ENCODE measurements at places on chromosomes 2 and 18. TPM values are rescaled to one million over a fixed set of nuclear protein-coding genes. Genes with fewer than 3 reads are reported as not detected.

The AQP12B gene
- not detected for total RNA-seq

The SLC4A3 gene
- total RNA-seq: 5.5 TPM

The CYP20A1 gene
- 26.1 TPM for total RNA-seq

The SATB2 gene
- 1.2 TPM for total RNA-seq

The NRP2 gene
- total RNA-seq: 19.9 TPM

The SALL3 gene
- total RNA-seq: not detected

The SCG2 gene
- 0.09 TPM for total RNA-seq

The UPP2 gene
- not detected for total RNA-seq

The HOXD1 gene
- total RNA-seq: 0.71 TPM

The FAM161A gene
- 5.3 TPM for total RNA-seq

The ASB3 gene
- 20.2 TPM for total RNA-seq

The DPYSL5 gene
- 10.0 TPM for total RNA-seq

The SPC25 gene
- total RNA-seq: 5.3 TPM

The ERICH2 gene
- total RNA-seq: 0.35 TPM

The MTIF2 gene
- 22.0 TPM for total RNA-seq

The FEV gene
- total RNA-seq: not detected

The MEP1B gene
- total RNA-seq: 0.18 TPM

The SLC30A3 gene
- 0.18 TPM for total RNA-seq

The LHCGR gene
- total RNA-seq: 0.44 TPM

The EVA1A gene
- total RNA-seq: 6.9 TPM

The SCTR gene
- not detected for total RNA-seq

The HOXD13 gene
- total RNA-seq: 0.31 TPM

The PLA2R1 gene
- total RNA-seq: 3.8 TPM

The TDRD15 gene
- not detected for total RNA-seq

The SNED1 gene
- 2.8 TPM for total RNA-seq

The CD28 gene
- 3.9 TPM for total RNA-seq

The OXER1 gene
- total RNA-seq: 2.2 TPM

The M1AP gene
- 0.18 TPM for total RNA-seq

The RUFY4 gene
- total RNA-seq: 0.27 TPM

The PPP1R1C gene
- total RNA-seq: 0.40 TPM

The POTEC gene
- not detected for total RNA-seq

The IL1RL1 gene
- 0.31 TPM for total RNA-seq

The RTN4 gene
- total RNA-seq: 456 TPM

The GPR45 gene
- not detected for total RNA-seq

The KANSL1L gene
- total RNA-seq: 34.2 TPM

The CYTIP gene
- total RNA-seq: 0.84 TPM

The GRB14 gene
- total RNA-seq: 2.9 TPM

The C2orf78 gene
- total RNA-seq: not detected

The DCDC2C gene
- total RNA-seq: 0.18 TPM

The SEMA4C gene
- total RNA-seq: 26.3 TPM

The VSNL1 gene
- total RNA-seq: 2.3 TPM

The CNTNAP5 gene
- 0.13 TPM for total RNA-seq

The MTCL1 gene
- 20.9 TPM for total RNA-seq

The GATA6 gene
- 1.4 TPM for total RNA-seq

The CRYGD gene
- not detected for total RNA-seq

The SPDYA gene
- total RNA-seq: 0.75 TPM

The NHEJ1 gene
- 14.1 TPM for total RNA-seq

The CAVIN2 gene
- 34.9 TPM for total RNA-seq

The ALLC gene
- 0.09 TPM for total RNA-seq

The GTF2A1L gene
- 3.4 TPM for total RNA-seq

The SRD5A2 gene
- under 0.01 TPM for total RNA-seq

The C1QL2 gene
- not detected for total RNA-seq

The EMILIN2 gene
- total RNA-seq: 23.0 TPM

The ASAP2 gene
- total RNA-seq: 12.1 TPM

The IAH1 gene
- total RNA-seq: 70.3 TPM

The MBD2 gene
- 26.5 TPM for total RNA-seq

The CARF gene
- total RNA-seq: 11.1 TPM
